ENCODE measurements at places on chromosomes 7 and 10.
A peak's percentile ranks its signal among the peaks of the same experiment; 100 is the strongest.

GRCh38 chr7:110637252-110637651 lies 453.7 kb upstream of the LRRN3 start:
- no peak for DNase-seq

- DNase-seq = no peak
Observed at GRCh38 chr10:27134371-27134770, 19.8 kb downstream of the YME1L1 start.

DNA sequence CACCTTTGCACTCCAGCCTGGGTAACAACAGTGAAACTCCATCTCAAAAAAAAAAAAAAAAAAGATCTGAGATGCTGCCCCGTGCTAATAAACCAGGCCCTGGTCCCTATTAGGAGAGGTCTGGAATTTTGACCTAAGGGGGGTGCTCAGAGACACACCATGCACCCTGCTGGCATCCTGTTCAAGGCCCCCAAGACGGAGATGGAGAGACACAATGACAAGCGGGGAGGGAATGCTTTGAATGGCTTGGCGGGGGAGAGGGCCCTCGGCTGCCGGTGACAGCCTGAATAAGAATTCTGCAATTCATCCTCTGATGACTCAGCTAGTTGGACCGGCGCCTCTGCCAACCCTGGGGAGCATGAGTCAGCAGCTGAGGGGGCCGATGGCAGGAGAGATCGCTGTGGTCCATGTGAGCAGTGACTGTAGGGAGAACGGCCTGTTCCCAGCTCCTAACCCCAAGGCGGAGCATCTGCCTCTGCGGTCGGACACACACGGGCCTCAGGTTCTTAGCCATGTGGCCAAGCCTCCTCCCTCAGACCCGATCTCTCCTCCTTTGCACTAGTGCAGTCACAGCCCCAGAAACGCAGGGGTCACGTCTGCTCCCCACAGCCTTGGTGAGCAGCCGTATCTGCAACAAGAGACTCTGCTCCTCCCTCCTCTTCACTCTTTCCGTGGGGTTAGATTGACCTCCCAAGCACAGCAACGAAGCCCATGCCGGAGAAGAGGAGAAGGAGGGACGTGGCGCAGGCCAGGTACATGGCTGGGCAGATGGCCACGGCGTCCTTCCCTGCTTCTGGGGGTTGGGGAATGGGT lies 14.9 kb downstream of the TRIM56 start:
- DNase-seq = peak; percentile 98

DNA sequence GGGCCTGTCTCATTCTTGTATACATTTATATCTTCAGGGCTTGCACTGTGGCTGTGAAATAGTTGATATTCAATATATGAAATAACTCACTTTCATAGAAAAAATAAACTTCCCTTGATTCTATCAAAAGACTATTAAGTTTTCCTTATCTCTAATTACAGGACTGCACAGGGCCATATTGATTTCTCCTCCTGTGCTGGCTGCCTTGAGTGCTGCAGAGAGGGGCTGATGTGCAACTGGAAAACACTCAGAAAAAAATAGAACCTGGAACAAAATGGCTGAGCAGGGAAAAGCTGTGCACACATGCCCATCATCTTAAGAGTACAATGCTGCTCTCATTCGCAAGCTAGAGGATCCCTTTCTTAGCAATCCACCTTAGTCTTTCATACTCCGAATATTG lies 5.9 kb upstream of the HDAC9 start:
- DNase-seq = no peak

DNA sequence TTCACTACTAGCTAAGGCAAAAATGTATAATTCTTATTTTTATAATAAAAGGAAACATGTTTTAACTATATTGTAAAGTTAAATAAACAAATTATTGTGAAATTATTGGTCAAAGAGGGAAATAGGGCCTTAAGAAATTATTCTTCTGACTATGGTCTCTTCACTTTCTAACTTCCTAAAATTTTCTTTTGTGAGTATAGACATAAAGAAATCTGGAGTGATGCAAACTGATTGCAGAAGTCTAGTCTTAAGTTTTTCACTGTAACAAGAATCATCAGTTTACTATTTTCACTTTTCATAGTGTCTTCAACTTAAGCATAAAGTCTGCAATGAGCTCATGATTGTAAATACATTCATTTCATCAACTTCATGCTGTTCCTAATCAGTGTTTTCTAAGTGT lies 525.4 kb downstream of the TFEC start:
- no peak for DNase-seq

GRCh38 chr10:5584895-5585516 lies 60.2 kb downstream of the CALML3 start:
- peak; percentile 50 for DNase-seq

GRCh38 chr7:158351481-158351880 lies 236.1 kb downstream of the PTPRN2 start:
- DNase-seq = no peak

DNA sequence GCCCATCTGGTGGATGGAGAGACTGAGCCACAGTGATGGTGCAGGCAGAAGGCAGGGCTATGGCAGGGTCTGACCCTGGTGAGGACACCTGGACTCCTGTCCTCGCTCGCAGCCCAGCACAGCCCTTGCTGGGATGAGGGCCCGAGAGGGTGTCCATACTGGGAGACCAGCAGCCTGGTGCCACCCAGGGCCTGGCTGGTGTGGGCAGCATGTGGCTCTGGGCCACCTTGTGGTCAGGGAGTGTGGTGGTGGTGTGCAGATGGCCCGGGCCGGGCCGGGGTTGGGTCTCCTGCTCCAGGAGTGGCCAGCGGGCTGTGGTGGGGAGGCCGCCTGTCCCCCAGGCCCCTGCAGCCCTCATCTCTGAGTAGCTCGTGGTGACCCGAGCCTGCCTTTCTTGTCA lies 14.9 kb downstream of the ADCY1 start:
- no peak for DNase-seq

- DNase-seq = no peak
Observed at GRCh38 chr7:76089865-76090475, 42.1 kb downstream of the MDH2 start.

- no peak for DNase-seq
Observed at GRCh38 chr10:105875050-105875449, 1234.0 kb downstream of the SORCS3 start.

DNA sequence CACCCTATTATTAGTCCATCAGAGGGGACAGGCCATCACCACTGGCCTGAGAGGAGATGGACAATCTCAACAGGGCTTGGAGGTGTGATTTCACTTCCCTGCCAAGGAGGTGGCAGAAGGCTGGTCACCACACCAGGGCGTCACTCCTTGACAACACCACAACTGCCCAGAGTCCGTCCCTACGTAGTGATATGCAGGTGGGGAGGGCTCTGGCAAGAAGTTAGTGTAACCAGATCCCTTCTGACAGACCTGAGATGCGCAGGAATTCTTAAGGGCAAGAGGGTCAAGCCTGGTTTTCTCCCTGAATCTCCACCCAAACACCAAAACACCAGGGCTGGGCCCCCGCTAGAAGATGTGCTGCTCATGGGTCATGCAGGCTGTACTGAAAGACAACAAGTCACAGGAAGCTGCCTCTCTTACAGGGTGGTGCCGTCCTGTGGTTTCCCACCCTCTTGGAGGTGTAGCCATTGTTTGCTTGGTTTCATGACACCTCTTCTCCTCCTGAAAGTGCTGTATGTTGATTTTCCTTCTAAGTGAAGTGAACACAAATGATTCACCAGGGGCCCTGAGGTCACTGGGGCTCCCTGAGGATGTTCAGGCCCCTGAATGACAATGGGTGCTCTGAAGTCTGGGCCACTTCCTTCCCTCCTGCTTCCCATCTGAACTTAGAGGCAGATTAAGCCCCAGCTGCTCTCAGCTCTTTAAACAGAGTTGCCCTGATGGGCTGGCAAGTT lies 27.1 kb downstream of the ATXN7L1 start:
- no peak for DNase-seq

DNA sequence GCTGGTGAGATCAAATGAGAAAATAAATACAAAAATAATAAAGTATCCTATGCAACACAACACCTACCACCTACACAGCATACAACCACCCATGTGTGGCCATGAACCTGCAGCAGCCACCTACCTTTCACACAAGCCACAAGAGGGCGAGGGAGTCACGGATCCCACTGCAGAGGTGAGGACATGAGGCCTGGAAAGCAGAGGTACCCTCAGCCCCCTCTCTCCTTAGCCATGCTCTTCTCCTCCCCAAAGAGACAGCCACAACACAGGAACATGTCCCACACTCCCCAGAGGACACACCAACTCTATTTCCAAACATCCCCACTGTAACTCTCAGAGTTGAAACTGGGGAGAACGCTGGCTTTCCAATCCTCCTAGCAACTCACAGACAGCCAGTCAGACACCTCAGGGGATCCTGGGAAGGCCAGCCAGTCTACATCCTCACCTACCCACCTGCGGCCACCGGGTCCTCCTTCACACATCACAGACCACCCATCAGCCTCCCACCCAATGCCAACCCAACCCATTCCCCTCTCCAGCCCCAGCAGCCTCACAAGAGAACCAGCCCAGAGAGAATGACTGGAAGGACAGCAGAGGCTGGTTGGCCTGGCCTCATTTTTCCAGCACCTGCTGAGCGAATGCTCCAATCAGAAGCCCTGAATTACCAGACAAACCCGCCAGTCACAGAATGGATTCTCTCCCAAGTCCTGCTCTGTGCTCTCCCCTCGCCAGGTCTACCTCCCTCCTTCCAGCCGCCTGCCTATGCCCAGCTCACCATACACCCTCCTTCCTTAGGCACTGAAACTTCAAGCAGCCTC lies 18.4 kb downstream of the DLG5 start:
- no peak for DNase-seq

DNA sequence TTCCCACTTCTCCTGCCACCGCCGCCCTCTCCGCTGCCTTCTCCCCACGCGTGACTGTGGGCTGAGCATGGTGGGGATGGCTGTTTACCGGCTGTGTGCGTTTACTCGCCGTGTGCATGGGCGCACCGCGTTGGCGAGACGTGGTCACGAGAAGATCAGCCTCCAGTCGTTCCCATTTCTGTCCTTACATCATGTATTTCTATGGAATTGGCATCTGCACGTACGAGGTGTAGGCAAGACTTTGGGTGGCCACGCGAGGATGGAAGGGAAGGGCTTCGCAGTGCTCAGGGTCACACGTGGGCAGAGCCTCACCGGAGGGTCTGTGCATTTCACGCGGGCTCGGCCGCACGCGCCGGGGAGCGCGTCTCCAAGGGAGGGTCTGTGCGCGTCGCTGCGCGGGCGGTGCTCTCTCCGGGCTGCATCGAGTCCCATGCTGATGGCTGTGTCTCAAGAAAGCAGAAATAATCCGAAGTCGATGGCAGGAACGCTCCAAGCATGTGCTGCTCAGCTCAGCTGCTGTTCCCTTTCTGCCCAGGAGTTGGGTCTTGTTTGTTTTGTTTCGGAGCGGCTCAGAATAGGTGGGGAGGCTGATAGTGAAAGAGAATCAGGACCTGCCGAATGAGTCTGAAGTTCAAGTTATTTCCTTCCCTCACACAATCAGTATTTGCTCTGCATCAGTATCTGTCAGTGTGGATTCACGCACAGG lies 973 bp downstream of the CAMK1D start:
- peak; percentile 12 for DNase-seq

GRCh38 chr10:66928776-66929175 lies 2.9 kb downstream of the LRRTM3 start:
- no peak for DNase-seq
